Colonic mucosa (tissue), 4 donors: ENCODE measurements at places on chromosomes 6 and 20.

DNA sequence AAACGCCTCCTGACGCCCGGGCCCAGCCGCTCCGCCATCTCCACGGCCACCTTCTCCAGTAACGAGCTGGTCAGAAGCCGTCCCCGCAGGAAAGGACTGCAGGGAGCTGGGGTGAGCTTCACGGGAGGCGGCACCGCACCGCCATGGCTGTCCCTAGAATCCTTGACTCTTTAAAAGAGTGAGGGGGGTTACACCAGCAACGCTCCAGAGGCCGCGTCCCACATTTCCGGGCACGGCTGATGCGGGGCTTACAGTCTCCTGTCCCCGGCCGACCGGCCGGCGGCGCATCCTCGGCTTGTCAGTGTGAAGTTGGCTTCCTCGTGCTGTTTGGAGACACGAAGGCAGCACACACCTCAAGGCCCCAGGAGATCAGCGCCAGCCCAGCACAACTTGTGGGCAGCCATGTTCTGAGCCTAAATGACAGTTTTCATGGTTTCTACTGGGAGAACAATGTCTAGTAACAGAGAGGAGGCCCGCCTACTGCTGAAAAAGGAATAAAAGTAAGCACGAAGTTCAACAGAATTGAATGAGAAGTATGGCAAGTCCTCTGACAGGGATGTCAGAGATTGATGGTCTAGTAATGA is 30.4 kb downstream of the SLC2A4RG start:
- DNase-seq = no peak

DNA sequence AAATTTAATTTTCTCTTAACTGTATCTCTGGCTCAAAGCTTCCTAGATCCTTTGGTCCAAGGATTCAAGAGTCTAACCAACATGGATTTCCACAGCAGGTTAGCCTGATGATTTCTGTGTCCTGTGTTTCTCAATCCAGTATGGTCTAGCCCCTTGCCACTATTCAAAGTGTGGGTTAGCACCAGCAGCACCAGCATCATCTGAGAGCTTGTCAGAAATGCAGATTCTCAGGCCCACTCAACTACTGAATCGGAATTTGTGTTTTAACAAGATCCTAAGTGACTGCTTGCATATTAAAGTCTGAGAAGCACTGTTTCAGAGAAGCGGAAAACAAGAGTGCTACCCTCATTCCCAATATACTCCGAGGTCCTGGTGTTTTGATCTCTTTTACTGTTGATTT is 133.8 kb upstream of the PRDM1 start:
- no peak for DNase-seq

DNA sequence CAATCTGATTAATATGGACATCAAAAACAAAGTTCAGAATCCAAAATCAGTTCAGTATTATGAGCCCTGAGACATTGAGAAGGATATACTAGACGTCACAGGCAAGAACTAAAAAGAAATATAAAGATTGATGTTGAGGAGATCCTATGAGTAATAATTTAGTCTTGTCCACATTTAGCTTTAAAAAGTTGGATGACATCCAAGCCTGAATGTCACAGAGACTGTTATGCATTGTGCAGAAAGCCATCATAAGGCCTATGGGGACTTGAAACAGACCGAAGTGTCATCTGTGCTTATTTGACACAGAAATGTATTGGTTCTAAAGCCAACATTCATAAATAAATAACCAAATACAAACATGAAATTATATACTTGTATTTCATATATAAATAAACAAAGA is 581.8 kb upstream of the MMS22L start:
- DNase-seq = no peak

GRCh38 chr6:22471132-22471690 is 98.2 kb upstream of the HDGFL1 start:
- DNase-seq = peak; percentile 63

- no peak for DNase-seq
These were observed 30.1 kb downstream of the PIM1 start for GRCh38 chr6:37200085-37200484.

GRCh38 chr6:28001751-28002150 is 44.7 kb downstream of the OR2B6 start:
- no peak for DNase-seq

DNA sequence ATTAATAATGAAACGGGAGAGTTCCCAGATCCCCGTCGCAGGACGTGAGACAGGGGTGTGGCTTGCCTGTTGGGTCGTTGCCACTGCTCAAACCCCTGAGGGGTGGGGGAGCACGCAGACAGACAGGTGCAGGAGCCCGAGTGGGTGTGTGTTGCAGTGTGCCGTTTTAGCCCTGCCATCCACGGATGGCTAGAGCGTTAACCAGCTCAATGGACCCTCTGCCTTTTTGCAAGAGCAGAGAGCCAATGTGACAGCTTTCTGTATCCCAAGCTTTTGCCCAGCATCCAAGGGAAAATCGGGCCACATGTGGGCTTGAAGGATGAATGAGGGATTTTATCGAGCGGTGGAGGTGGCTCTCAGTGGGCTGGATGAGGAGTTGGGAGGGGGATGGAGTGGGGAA is 237.9 kb downstream of the TSHZ2 start:
- no peak for DNase-seq

DNA sequence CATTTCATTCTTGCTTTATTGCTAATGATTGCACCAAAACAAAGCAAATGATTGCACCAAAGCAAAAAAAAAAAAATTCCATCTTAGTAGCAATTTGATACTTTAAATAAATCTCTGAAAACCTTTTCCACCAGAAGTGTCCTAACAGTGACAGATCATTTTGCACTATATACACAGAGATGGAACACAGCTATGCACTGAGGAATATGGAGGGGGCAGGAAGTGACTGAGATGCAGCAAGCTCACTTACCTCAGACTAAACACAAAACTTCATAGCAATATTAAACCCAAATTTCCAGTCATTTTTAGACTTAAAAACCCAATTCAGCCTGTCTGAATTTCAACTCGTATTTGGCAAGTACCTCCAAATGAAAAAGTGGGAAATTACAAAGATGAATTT is 41.2 kb downstream of the HIVEP2 start:
- no peak for DNase-seq

GRCh38 chr6:131117878-131118277 is 17.4 kb upstream of the AKAP7 start:
- no peak for DNase-seq

GRCh38 chr6:146161664-146162063 is 132.8 kb downstream of the GRM1 start:
- no peak for DNase-seq

- DNase-seq = no peak
These were observed 12.5 kb upstream of the PANK2 start for GRCh38 chr20:3876676-3877075.

DNA sequence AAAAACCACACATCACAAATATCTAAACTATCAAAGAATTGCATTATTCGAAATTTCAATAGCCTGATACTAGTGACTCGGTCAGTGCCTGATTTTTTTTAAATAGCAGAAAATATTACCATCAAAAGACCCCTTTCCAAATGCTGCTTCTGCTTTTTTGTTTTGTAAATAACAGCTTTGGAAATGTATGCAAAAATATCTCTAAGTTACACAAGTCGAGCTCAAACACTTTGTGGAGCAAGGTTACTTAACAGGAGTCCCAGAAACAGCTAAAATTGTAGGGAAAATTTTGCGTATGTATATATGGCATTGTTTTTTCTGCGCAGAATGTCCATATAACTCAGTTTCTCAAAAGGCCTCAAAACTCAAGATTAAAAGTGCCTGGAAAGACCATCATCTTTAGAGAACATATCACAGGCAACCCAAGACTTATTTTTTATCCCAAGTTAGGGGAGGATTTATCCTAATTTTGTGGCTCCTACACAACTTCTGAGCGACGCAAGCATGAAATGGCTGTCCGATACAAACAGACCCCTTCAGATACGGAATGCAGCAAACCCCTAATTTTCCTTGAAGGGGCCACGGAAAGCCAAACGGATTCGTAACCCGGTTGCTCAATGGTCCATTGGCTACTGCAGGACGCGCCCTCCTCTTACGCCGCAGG is 1.3 kb downstream of the CEP85L start:
- DNase-seq = no peak

DNA sequence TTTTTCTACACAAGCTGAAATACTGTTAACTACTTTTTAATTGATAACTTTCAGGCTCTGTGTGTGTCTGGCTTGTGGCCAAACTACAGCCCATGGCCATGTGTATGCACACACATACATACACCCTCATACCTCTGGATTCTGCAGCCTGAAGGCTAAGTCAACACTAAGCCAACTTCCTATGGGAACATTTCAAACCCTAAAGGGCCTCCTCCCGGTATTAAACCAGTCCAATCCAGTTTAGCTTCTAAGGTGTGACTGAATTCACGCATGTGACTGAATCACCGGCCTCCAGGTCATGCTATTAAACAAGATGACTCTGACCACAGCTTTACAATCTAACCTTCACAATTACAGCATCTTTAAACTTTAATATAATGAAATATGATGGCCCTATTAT is 20.7 kb upstream of the DST start:
- DNase-seq = peak; percentile 63

- no peak for DNase-seq
These were observed 4.1 kb downstream of the GUCA1B start for GRCh38 chr6:42190554-42191183.

GRCh38 chr6:35594503-35595186 is 81.9 kb upstream of the TULP1 start:
- DNase-seq = no peak

- no peak for DNase-seq
These were observed 209.8 kb upstream of the PDE10A start for GRCh38 chr6:165872811-165873210.

DNA sequence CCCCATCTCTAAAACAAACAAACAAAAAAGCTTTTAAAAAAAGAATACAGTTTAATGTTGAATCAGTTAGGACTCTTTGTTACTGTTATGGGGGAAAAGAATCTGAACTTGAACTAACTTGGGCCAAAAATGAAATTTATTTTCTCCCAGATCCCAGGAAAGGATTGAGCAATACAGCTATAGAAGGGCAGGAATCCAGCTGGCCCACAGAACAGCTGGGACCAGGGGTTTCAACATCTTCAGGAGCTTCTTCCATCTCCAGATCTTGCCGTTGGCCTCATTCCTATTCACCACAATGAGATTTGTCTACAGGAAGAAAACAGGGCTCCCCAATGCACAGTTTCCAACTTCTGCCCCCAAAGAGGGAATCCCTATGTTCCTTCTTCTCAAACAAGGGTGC is 43.2 kb upstream of the AKAP12 start:
- DNase-seq = peak; percentile 42

- DNase-seq = no peak
These were observed 762.4 kb upstream of the SLC35B3 start for GRCh38 chr6:9197726-9198125.

DNA sequence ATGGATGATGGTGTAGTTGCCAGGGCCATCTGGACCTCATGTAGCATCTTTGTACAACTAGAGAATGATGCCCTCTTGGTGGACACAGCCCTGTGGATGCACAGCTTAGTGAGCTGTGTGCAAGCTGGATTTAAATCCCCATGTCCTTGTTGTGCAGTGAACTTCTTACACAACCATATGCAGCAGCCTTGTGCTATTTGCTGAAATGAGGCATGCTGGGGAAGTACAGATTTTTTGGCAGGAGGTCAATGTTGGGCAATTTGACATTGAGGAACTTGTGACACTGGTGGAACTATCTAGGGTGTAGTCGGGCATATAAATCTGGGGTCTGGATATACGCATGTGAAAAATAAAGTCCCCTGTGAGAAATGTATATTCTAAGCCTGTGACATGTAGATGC is 5.8 kb upstream of the CDC5L start:
- no peak for DNase-seq

DNA sequence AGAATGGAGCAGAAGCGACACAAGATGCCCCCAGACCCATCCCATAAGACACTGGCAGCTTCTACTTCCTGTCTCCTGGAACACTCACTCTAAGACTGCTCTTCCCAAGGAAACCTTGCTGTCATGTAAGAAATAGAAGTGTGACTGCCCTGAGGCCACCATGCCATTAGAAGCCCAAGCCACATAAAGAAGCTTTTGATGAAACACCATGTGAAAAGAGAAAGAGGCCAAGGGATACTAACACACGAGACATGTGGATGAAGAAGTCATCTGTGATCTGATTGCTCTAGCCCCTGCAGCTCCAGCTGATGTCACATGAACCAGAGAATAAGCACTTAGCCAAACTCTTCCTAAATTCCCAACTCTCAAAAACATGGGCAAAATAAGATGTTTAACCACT is 117.9 kb upstream of the PCSK2 start:
- no peak for DNase-seq

DNA sequence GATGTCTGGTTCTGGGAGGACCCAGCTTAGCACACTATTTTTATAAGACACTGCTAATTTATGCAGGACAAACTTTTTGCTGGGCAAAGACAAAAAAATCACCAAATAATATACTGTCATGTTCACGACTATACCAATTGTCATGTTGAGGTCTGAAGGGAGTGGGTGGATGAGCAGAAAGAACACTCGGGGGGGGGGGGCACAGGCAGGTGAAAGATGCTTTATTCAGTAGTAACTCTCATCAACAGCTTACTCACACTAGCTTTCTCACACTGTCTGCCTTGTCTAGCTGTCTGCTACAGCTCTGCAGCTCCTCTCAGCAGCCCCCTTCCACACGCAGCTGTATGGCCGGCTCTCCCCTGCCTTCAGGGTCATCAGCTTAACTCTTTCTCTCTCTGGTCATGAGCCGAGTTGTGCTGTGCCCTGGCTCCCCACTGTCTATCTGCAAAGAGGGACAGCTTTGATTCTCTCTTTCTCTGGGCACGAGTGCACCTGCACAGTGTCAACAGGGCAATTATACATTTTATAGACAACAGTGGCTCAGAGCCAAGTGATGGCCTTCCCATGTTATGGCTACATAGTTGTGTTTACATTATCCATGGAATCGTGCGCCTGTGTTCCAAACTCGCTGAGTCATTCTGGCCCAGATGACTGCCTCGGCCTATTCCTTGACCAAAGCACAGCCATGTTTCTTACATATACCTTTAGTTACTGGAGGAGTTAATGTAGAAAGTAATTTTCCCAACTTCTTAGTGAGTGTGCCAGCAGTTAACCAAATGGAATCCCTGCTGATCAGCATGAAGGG is 187.7 kb upstream of the PRSS16 start:
- peak; percentile 61 for DNase-seq

DNA sequence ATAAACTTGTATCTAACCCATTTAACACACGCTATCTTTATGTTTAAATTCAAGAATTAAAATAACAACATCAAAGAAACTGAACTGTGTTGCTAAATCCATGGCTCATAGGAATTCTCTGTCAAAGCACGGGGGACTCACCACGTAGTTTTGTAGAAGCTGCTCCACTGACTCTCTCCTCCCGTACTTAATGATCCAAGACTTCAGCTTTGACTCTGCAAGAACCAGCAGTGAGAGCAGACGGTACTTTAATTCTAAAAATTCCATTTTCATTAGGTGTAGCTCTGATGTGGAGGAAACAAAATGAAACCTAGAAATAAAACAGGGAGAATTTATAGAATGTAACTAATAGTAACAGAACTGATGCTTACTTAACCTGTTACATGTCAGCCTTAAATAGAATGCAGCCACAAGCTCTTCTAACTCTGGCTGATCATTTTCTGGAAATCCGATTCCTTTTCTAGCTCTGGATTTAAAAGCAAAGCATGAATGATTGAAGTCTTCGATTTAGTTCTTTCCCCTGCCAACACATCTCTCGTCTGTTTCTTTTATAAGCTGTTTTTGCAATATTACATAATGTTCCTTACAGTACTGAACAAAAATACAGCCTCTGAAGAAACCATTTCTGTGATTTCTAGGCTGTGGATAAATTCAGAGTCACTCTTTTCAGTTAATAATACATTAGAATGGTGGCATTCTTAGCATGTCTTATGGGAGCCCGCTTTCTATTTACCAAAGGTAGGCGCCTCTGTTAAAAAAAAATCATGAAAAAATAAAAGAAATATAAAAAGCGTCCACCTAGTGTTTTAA is 165.5 kb downstream of the SYNE1 start:
- DNase-seq = no peak

GRCh38 chr6:62393608-62394007 is 107.6 kb upstream of the KHDRBS2 start:
- DNase-seq = no peak
